ENCODE measurements at places on chromosomes 12 and 14.

- no peak for DNase-seq
Observed at GRCh38 chr12:25319233-25319984, 68.7 kb upstream of the KRAS start.

- no peak for DNase-seq
Observed at GRCh38 chr12:107207931-107208525, 114.7 kb upstream of the CRY1 start.

GRCh38 chr14:95620659-95621059, 65.6 kb upstream of the TCL1B start:
- DNase-seq: no peak

DNA sequence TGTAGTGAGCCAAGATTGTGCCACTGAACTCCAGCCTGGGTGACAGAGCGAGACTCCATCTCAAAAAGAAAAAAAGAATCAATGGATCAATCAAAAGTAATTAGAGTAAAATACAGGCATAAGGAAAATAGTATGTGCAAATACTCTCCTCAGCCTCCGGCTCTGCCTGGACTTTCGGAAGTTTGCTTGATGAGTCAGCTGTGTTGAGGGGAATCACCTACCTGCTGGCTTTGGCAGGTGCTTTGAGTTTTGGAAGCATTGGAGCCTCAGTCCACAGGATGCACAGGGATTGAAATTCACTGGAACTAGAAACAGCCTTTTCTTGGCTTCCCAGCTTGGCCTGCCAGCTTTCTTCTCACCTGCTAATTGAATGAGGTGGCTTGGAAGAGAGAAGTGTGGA, 268.2 kb downstream of the PCNX1 start:
- no peak for DNase-seq

DNA sequence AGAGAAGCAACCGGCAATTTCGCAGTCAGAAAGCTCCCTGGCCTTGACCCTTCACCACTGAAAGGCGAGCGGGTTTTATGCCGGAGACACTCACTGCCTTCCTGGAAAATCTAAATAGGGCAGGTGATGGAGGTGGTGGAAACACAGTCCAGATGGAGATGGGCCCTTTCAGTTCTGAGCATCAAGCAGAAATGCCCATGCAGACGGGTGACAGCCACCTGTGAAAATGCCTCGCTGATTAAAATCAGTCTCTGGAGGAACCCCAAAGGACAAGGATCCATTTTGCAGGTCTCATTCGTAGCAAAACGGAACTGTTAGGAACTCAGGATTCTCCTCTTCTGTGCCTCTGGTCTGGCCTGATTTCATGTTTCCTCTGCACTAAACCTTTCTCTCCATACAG, 74.2 kb downstream of the FZD10 start:
- no peak for DNase-seq

DNA sequence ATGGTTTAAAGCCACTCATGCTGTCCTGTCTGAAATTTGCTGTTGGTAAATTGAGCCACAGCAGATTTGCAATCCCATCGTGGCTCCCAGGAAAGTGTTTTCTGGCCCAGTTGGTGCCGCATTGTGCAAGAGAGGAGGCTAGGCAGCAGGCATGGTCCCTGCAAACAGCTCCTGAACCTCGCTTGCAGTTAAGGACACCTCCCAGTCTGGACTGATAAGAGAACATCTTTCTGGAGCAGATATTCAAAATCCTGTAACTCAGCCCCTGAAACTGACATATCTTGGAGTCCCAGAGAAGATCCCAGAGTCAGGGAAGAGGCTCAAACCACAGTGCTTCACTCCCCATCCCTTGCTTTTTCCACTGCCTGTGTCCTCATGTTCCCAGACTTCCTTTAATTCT, 328.6 kb upstream of the FKBP4 start:
- DNase-seq: no peak

DNA sequence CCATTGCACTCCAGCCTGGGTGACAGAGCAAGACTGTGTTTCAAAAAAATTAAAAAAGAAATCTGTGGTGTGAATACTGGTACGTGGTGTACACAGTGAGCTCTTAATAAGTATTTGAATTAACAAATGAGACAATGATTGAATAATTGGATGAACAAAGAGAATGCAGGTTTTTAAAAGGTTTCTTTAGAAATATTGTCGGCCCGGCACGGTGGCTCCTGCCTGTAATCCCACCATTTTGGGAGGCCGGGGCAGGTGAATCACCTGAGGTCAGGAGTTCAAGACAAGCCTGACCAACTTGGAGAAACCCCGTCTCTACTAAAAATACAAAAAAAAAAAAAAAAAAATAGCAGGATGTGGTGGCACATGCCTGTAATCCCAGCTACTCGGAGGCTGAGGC, 6.6 kb downstream of the HIF1A start:
- DNase-seq: no peak

- no peak for DNase-seq
Observed at GRCh38 chr12:14994610-14995009, 21.8 kb downstream of the PDE6H start.

GRCh38 chr12:103821773-103822172, 19.3 kb downstream of the NT5DC3 start:
- DNase-seq: no peak

DNA sequence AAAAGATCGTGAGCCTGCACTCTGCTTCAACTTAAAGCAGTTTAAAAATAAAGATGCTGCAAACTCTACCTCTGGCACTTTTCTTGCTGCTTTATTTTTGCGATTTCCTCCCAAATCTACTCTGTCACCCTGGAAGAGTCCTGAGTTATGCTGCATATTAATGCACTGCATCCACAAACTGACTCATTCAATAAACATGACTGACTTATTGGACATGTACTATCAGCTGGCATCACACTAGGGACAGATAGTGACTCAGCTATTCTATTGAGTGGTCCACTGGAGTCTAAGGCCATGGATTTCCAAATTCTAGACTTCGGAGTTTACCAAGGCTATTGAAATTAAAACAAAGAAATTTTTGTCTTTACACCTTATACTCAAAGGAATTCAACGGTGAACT, 90.7 kb upstream of the PTPRR start:
- DNase-seq: no peak

GRCh38 chr14:50340963-50341362, 28.8 kb downstream of the DMAC2L start:
- no peak for DNase-seq

- DNase-seq: no peak
Observed at GRCh38 chr14:53851394-53852090, 105.1 kb downstream of the BMP4 start.

Measured in NCI-H1105 treated with DMSO at 0.1 percent for 48 hours (cell line).